ENCODE measurements at places on chromosomes 3 and 15. TPM values are rescaled to one million over a fixed set of nuclear protein-coding genes. Genes with fewer than 3 reads are reported as not detected.

DNA sequence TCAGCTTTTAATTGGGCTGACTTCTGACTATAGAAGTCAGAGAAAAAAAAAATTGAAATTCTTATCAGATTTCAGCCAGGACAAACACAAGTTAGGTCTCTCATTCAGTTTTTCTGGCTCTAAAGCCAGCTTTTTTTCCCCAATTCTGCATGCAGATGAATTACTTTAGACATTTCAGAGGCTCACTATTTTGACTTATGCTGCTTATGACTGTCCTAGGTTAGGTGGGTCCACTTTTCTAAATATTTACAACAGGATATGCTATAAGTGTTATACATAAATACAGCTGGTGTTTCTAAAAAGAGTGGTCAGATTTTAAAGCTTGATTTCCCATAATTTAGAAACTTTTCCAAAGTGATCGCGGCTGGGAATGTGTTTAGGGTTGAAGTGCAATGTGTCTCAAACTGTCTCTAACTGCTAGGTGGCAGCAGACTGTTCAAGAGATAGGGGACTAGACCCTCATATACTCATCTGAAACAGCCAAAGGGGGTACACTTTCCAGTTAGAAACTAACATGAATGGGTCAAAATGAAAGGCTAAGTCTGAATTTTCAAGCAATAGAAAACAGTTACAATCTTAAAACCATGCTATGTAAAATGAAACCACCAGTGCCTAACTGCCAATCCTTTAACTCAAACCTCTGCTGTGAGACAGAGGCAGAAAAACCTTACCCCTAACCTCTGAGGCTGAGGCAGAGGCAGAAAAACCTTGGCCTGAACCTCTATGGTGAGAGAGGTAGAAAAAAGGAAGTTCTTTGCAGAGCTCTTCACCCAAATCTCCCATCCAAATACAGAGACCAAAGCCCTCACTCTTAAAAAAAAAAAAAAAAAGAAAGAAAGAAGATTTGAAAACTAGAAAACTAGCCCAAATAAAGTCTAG is 596.0 kb downstream of the NTRK3 start:
- DNase-seq = no peak
- H3K36me3 ChIP-seq = no peaks in the 10 kb centered on the region
- no peaks in the 10 kb centered on the region for H3K4me1 ChIP-seq
- no peaks in the 10 kb centered on the region for H3K27me3 ChIP-seq

- no peak overlapping the region for H3K4me3 ChIP-seq
- no peak for DNase-seq
- no peaks in the 10 kb centered on the region for H3K27me3 ChIP-seq
- no peak overlapping the region for H3K27ac ChIP-seq
- no peaks in the 10 kb centered on the region for H3K4me1 ChIP-seq
Measured at GRCh38 chr3:32596282-32596908, 25.7 kb upstream of the DYNC1LI1 start.

GRCh38 chr15:41605566-41605965 is 46.6 kb downstream of the TYRO3 start:
- no peak overlapping the region for H3K27ac ChIP-seq
- H3K4me1 ChIP-seq = no peaks in the 10 kb centered on the region
- no peak for DNase-seq
- no peaks in the 10 kb centered on the region for H3K27me3 ChIP-seq
- no peak overlapping the region for H3K4me3 ChIP-seq
- no peaks in the 10 kb centered on the region for H3K36me3 ChIP-seq

DNA sequence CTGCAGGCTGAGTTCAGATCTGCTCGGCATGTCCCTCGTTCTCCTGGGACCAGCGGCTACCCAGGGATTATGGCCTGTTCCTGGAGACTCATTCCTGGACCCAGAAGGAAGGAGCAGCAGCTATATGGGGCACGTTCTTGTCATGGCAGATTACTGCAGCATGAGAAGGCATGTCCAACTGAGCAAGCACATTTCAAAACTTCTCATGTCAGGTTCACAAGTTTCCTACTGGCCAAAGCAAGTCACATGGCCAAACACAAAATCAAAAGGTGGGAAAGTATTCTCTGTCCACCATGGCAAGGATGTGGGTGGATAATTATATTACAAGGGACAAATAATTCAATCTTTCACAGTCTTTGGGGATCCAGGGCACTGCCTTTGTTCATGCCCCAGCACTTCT is 71.9 kb upstream of the C15orf39 start:
- H3K36me3 ChIP-seq = no peaks in the 10 kb centered on the region
- DNase-seq = no peak
- H3K4me1 ChIP-seq = no peaks in the 10 kb centered on the region
- no peak overlapping the region for H3K4me3 ChIP-seq

DNA sequence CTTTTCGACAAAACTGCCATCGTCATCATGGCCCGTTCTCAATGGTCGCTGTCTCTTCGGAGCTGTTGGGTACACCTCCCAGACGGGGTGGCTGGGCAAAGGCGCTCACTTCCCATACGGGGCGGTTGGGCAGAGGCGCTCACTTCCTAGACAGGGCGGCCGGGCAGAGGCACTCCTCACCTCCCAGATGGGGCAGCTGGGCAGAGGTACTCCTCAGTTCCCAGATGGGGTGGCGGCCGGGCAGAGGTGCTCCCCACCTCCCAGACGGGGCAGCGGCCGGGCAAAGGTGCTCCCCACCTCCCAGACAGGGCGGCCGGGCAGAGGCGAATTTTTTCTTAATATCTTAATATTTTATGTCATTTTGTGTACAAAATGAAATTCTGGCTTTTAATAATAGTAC is 44.5 kb downstream of the PARP14 start:
- H3K27me3 ChIP-seq = no peaks in the 10 kb centered on the region
- H3K4me3 ChIP-seq = no peak overlapping the region
- no peak for DNase-seq
- H3K27ac ChIP-seq = no peak overlapping the region
- H3K36me3 ChIP-seq = no peaks in the 10 kb centered on the region
- no peaks in the 10 kb centered on the region for H3K4me1 ChIP-seq

GRCh38 chr3:27826448-27826847 is 104.3 kb upstream of the EOMES start:
- no peaks in the 10 kb centered on the region for H3K36me3 ChIP-seq
- DNase-seq = no peak
- no peak overlapping the region for H3K27ac ChIP-seq
- no peaks in the 10 kb centered on the region for H3K4me1 ChIP-seq

DNA sequence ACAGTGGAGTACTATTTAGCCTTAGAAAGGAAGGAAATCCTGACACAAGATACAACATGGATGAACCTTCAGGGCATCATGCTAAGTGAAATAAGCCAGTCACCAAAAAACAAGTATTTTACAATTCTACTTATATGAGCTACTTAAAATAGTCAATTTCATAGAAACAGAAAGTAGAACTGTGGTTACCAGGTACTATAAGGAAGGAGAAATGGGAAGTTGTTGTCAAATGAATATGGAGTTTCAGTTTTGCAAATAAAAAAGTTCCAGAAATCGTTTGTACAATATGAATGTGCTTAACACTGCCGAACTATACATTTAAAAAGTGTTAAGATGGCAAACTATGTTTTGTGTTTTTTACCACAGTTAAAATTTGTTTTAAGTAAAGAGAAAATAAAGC is 26.8 kb downstream of the TRANK1 start:
- H3K36me3 ChIP-seq = no peaks in the 10 kb centered on the region
- peaks cover under 1% of the 10 kb centered on the region for H3K4me1 ChIP-seq
- no peak overlapping the region for H3K27ac ChIP-seq
- DNase-seq = no peak

GRCh38 chr3:54223063-54223462 is 100.7 kb downstream of the CACNA2D3 start:
- H3K4me3 ChIP-seq = no peak overlapping the region
- no peaks in the 10 kb centered on the region for H3K36me3 ChIP-seq
- H3K4me1 ChIP-seq = no peaks in the 10 kb centered on the region
- no peak overlapping the region for H3K27ac ChIP-seq

GRCh38 chr3:51937611-51938450 is 3.9 kb downstream of the RRP9 start:
- no peak overlapping the region for H3K27ac ChIP-seq
- H3K4me1 ChIP-seq = peaks cover 25% of the 10 kb centered on the region
- H3K27me3 ChIP-seq = no peaks in the 10 kb centered on the region
- H3K36me3 ChIP-seq = peaks cover 50% of the 10 kb centered on the region
- H3K4me3 ChIP-seq = no peak overlapping the region

- no peak overlapping the region for H3K4me3 ChIP-seq
- no peak overlapping the region for H3K27ac ChIP-seq
- no peaks in the 10 kb centered on the region for H3K27me3 ChIP-seq
Measured at GRCh38 chr3:47540281-47540680, 26.8 kb upstream of the ELP6 start.

DNA sequence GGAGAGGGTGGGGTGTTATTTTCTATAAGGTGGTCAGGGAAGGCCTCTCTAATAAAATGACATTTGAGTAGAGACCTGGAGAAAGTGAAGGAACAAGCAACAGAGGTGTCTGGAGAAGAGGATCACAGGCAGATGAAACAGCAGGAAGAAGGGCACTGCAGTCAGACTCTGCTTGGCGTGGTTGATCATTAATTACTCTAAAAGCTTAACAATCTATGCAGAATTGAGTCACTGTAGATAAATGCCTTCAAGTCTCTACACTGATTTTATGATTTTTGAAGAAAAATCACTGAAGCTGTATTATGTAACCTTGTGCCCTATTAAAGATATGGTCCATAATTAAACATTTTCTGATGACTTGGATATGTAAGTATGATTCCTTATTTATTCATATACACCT is 114.2 kb downstream of the TNIK start:
- H3K36me3 ChIP-seq = no peaks in the 10 kb centered on the region
- H3K27ac ChIP-seq = no peak overlapping the region
- no peak for DNase-seq
- H3K4me1 ChIP-seq = no peaks in the 10 kb centered on the region
- no peaks in the 10 kb centered on the region for H3K27me3 ChIP-seq
- H3K4me3 ChIP-seq = no peak overlapping the region

DNA sequence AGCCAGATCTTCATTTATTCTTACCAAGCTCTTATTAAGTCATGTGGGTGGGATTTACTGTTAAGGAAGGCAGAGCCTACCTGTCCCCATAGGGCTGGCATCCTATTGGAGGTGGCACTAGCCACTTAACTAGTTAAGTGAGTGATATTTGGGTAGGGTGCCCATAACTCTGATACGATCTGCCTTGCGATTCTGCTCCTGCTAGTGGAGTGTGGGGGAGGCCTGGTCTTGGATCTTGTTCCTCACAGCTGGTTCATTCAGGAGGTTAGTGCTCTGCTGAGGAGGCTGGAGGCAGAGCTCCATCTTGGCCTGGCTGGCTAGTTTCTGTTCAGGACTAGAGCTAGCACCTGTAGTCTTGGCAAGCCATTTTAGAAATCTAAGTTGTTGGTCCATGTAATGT is 9.3 kb downstream of the BAHD1 start:
- H3K4me1 ChIP-seq = peaks cover 58% of the 10 kb centered on the region
- no peaks in the 10 kb centered on the region for H3K36me3 ChIP-seq

- no peak for DNase-seq
- peaks cover 12% of the 10 kb centered on the region for H3K4me1 ChIP-seq
- no peak overlapping the region for H3K27ac ChIP-seq
Measured at GRCh38 chr3:44950275-44950734, 25.7 kb downstream of the ZDHHC3 start.

GRCh38 chr15:75809986-75810750 is 33.1 kb upstream of the UBE2Q2 start:
- no peaks in the 10 kb centered on the region for H3K27me3 ChIP-seq
- H3K27ac ChIP-seq = no peak overlapping the region
- peak; percentile 72 for DNase-seq

- peaks cover 58% of the 10 kb centered on the region for H3K4me1 ChIP-seq
- no peaks in the 10 kb centered on the region for H3K36me3 ChIP-seq
- H3K4me3 ChIP-seq = no peak overlapping the region
- no peak for DNase-seq
Measured at GRCh38 chr3:4738737-4739274, 240.4 kb upstream of the BHLHE40 start.

GRCh38 chr3:50623840-50624474 is 7.0 kb downstream of the MAPKAPK3 start:
- H3K27ac ChIP-seq = peak overlapping the region; percentile 7
- peaks cover 78% of the 10 kb centered on the region for H3K4me1 ChIP-seq
- no peaks in the 10 kb centered on the region for H3K27me3 ChIP-seq
- DNase-seq = no peak

- no peak overlapping the region for H3K4me3 ChIP-seq
- no peak overlapping the region for H3K27ac ChIP-seq
- no peaks in the 10 kb centered on the region for H3K36me3 ChIP-seq
- DNase-seq = no peak
- no peaks in the 10 kb centered on the region for H3K27me3 ChIP-seq
Measured at GRCh38 chr3:106985721-106986120, 391.5 kb upstream of the CCDC54 start.

DNA sequence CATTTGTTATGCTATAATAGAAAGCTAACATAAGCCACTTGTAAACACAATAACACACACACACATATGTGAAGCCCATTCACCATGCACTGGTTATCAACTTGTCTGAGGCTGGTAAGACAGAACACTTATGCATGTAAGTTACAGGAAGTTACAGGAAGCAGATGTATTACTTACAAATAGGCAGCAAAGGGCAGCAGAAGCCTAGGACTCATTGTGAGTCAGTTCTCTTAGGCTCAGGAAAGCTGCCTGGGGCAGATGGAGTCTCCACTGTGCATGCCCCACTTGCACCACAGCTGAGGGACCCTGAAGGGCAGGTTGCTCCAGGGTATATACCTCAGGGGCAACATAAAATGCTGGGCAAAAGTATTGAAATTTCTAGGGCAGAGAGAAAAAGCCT is 748.8 kb upstream of the CCDC54 start:
- no peak overlapping the region for H3K4me3 ChIP-seq
- DNase-seq = no peak
- H3K27me3 ChIP-seq = no peaks in the 10 kb centered on the region
- no peaks in the 10 kb centered on the region for H3K36me3 ChIP-seq
- H3K4me1 ChIP-seq = no peaks in the 10 kb centered on the region
- no peak overlapping the region for H3K27ac ChIP-seq

DNA sequence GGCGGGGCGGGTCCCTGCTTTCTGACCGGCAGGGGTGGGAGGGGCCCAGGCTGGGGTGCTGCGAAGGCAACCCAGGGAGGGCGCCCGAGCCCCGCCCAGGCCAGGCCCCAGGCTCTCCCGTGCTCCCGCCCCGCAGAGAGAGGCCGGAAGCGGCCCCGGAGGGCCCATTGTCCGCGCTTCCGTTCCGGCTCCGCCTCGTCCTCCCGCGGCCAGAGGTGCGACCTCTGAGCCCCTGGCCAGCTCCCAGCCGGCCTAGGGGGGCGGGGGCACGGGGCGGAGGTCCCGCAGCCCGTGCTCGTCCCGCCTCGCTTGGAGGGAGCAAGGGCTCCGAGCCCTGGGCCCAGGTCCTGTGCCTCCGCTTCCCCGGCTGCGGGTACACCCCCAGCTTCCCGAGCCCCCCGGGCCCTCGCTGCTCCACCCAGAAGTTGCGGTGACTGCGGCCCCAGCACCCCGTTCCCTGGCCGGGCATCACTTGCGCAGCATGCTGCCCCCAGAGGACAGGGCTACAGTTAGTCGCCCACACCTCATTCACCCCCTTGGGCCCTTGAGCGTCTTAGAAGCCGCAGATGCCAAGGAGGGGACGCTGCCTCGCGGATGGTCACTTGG is 20.4 kb upstream of the PLXND1 start:
- H3K27me3 ChIP-seq = no peaks in the 10 kb centered on the region
- H3K36me3 ChIP-seq = no peaks in the 10 kb centered on the region
- peak overlapping the region; percentile 93 for H3K27ac ChIP-seq

Gene IL17RC
- total RNA-seq = 66.3 TPM

Gene TP63
- 144 TPM for total RNA-seq

Gene LRRIQ4
- total RNA-seq = not detected

Gene OCA2
- total RNA-seq = 0.25 TPM

Gene DPPA2
- not detected for total RNA-seq

Gene LSAMP
- 3.9 TPM for total RNA-seq

Gene IL12A
- 6.6 TPM for total RNA-seq

Gene GPR149
- total RNA-seq = not detected

Gene GOLGA6A
- 0.25 TPM for total RNA-seq
